ENCODE measurements at places on chromosomes 2 and 18.

- no peak for DNase-seq
Observed at GRCh38 chr18:49652881-49653724, 91.2 kb downstream of the LIPG start.

DNA sequence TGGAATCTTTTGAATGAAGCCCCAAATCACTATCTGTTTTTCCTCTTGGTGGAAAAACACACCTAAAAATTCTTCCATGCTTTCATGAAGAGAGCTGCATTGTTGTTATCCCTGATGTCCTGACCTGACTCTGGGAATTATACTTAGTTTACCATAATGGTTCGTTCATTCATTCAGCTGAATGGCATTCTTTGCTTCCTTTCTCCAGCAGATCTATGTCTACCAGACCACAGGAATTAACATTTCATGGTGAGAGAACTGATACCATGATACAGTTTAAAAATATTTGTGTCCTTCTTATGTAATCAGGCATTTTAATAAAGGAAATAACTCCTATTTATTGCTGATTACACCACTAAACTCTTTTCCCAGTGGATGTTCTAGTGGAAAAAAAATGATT is 11.1 kb upstream of the SLC4A10 start:
- DNase-seq, result peak; percentile 16

GRCh38 chr2:152028182-152028862 is 70.5 kb downstream of the CACNB4 start:
- no peak for DNase-seq

DNA sequence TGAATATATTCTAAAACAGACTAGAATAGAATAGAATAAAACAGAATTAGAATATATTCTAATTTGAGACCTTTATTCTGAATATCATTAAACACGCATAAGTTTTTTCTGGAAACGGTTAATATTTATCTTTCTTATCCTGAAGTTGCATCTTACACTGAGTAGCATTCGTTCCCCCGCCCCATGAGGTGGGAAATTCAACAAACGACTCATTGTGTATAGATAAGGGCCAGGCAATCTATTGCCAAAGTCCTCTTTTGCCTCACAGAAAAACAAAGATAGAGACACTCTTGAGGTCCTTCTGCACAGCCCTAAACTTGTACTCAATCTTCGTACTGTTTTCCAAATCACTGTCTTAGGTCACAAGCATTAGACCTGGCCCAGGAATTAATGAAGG is 98.1 kb downstream of the COL6A3 start:
- DNase-seq, result no peak

GRCh38 chr18:30163573-30163972 is 879.0 kb downstream of the DSC3 start:
- DNase-seq, result no peak

DNA sequence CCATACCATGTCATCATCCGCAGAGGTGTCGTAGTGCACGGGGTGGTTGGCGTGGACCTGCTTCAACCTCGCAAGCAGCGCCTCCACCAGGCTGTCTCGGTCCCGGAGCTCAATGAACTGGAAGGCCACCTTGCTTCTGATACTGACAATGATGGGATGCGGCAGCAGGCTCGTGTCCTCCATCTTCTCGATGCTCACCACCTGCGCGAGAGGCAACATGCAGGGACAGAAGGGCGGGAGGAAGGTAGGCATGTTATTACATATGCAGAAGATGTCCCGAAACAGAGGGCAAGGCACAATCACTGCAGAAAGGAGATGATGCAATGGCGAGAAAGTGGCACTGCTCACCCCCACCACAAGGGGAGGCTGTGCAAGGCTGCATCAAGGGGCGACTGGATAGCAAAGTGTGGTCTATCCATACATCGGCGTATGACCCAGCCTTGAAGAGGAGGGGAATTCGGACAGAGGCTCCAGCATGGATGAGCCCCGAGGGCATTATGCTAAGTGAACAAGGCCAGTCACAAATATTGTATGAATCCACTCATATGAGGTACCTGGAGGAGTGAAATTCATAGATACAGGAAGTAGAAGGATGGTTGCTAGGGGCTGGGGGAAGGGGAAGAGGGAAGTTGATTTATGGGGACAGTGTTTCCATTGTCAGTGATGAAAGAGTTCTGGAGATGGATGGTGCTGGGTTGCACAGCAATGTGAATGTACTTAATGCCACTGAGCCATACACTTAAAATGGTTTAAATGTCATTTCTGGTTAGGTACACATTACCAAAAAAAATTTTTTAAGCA is 36.6 kb downstream of the RPL31 start:
- DNase-seq, result peak; percentile 11

DNA sequence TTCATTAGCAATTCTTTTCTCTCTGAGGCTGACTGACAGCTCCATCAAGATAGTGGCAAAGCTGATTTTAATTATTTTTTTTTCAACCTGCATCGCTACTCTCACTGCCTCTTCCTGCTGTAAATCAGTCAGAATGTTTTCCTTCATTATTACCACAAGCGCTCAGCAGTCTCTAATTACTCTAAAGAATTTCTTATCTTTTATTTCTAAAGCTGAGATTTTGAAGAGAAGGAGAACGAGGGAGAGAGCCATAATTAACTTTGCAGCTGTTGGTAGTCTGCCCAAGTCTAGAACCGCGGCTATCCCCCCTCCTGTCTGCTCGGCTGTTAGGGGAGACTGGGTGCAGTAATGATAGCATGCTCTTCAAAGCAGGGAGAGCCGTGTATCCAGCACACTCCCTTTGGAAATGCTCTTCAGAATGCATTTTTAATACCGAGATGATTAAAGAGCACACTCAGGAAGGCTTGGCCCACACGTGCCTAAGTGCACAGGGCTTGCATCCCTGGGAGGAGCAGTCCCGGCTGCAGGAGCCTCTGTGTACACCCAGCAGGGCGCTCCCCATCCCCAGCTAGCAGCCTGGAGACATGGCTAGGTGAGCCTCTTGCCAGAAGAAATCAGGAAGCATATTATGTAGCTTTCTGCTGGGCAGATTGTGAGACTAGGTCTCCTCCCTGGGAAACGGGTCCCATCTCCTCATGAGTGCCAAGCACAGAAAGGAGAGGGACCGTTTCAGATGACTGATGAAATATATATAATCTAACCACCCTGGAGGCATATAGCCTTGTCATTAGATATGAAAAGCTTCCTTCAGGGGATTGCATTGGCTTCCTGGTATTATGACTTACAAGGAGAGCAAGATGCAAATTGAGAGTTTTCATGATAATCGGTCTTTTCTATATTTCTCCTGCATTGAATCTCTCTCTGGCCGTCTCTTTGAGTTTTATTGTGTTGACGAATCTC is 555.2 kb downstream of the CMPK2 start:
- DNase-seq, result no peak

DNA sequence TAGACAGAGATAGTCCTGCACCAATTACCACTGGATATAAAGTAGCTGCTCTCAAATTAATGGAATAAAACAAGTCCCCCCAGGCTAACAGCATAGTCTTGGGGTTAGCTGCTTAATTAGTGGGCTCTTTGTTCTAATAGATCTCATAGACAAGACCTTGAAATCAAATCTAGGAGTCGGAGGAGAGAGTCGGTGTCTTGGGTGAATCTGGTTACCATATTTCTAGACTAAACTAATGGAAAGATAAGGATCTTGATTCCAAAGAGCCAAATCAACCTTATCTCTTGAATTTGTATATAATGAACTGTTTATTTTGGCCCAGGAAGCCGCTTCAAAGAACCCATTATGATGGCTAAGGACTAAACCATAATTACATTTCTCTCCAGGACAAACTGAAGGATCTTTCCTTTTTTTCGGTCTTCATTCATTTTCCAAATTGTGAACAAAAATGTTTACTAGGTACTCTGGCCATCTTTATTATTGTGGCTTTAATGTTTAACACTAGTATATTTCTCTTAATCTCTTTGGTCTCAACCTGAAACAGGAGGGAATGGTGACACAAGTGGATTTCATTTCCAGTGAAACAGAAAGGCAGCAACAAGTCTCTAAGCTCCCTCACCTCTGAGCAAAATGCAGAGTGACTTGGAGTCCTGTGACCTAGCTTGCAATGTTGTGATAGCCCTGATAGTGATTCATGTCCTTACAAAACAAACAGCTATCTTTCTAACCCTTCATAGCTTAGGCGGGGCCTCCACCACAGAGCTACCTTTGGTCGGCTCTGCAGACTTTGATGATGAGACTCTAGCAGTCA is 137.9 kb upstream of the PARD3B start:
- no peak for DNase-seq

GRCh38 chr2:170177950-170178781 is at the start of gene MYO3B:
Gene MYO3B (plus strand): TSS chr2:170178147. CDS start chr2:170178288, 141 bp downstream.
- DNase-seq, result peak; percentile 80

DNA sequence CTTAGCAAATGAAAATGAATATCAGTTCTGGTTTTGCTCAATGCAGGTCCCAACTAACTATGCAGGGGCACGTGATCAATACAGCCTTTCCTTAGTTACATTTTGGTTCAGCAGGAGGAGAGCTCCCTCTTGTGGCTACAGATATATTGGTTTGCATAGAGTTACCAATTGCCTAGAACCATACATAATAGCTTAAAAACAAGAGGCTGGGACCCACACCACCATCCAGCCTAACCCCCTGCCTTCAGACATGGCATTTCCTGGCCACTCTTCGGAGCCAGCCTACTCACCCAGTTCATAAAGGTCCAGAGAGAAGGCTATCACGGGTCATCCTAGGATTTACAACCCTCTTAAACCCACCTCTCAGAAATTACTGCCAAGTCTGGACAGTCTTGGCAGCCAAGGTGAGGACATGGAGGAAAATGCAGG is 10.5 kb downstream of the CCDC93 start:
- peak; percentile 85 for DNase-seq

DNA sequence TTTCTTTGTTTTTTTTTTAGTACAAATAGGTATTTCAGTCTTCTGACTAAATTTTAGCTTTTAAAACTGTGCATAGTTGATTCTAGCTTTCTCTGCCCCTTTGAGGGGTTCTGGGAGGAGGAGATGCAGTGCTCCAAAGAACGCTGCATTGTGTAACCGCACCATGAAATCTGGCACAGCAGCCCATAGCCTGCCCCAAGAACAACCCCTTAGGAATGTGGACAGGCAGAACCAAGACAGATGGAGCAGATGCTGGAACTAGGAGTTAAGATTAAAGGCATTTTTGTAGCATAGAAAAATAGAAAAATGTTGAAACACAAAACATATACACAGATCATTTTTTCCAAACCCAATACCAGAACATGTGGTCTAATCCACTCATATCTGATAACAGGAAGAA is 187.5 kb downstream of the SCG2 start:
- DNase-seq, result peak; percentile 92

- peak; percentile 16 for DNase-seq
Observed at GRCh38 chr2:191303140-191304005, 58.2 kb downstream of the MYO1B start.

- no peak for DNase-seq
Observed at GRCh38 chr18:58538604-58539386, 90.1 kb downstream of the ALPK2 start.

DNA sequence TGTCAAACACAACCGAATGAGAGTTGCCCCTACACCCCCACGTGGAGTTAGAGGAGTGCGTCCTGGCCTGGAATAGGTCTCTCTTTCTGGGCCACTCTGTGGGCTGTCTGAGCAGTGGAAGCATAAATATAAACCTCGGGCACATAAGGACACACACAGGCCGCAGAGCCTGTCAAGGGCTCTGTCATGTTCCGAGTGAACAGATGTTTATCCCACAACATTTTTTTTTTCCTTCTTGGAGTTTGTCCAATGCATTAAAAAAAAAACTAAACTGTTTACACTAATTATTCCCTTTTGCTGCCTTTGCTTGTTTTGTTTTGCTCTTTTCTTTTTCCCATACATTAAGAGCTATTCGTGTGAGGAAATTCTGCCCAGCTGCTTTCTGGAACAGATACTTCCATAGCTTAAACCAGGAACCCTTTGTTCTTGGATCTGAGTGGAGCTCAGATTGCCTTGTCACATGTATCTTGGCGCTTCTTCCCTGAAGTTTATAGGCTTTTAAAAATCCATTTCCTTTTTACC is 228.3 kb upstream of the FOSL2 start:
- DNase-seq, result peak; percentile 78

DNA sequence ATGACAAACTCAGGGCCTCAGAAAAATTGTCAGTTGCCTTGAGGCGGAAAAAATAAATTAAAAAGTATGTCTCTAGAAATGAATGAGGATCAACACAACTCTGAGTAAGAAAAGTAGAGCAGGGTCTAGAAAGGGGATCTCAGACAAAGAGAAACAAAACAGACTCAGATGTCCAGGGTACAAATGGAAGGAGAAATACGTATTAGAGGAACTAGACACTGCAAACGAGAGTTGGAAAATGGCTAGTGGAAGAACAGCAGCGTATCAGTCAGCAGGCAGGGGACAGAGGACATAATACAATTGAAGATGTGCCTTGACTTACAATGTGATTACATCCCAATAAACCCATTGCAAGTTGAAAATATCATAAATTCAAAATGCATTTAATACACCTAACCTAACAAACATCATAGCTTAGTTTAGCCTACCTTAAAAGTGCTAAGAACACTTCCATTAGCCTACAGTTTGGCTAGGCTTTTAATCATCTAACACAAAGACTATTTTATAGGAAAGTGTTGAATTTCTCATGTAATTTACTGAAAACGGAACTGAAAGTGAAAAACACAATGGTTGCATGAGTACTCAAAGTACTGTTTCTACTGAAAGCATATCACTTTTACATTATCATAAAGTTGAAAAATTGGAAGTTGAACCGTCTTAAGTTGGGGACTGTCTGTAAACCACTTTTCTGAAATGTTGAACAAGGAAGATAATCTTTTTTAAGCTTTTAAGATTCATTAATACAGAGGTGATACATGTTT is 182.8 kb downstream of the NBAS start:
- DNase-seq, result no peak

GRCh38 chr2:41698678-41699422 is 349.0 kb upstream of the PKDCC start:
- no peak for DNase-seq

DNA sequence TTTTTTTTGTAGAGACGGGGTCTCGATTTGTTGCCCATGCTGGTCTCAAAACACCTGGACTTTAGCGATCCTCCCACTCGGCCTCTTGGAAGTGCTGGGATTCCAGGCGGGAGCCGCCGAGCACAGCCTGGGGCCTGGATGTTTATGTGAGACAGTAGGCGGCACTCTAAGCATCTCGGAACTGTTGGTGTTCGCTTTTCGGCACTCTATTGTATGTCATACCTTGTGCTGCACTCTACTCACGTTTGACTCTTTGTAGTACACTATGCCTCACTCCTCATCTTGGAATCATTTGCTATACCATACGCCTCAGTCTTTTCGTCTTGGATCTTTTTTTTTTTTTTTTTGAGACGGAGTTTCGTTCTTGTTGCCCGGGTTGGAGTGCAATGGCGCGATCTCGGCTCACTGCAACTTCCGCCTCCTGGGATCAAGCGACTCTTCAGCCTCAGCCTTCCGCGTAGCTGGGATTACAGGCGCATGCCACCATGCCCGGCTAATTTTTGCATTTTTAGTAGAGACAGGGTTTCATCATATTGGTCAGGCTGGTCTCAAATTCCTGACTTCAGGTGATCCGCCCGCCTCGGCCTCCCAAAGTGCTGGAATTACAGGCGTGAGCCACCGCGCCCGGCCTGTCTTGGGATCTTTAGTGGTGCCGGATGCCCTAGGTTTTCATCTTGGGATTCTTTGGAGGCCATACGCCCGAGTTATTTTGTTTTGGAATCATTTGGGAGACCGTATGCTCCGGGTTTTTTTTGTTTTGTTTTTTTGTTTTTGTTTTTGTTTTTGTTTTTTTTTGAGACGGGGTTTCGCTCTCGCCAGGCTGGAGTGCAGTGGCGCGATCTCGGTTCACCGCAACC is 24.2 kb upstream of the ZDBF2 start:
- peak; percentile 6 for DNase-seq

GRCh38 chr18:74249181-74249968 is 42.4 kb downstream of the CYB5A start:
- DNase-seq, result peak; percentile 83

- no peak for DNase-seq
Observed at GRCh38 chr18:29285471-29285870, 1108.5 kb upstream of the CDH2 start.

GRCh38 chr2:127573771-127574170 is 38.3 kb downstream of the MYO7B start:
- no peak for DNase-seq
